ENCODE measurements at places on chromosomes 16 and 17.

GRCh38 chr16:50256604-50257003, 9.7 kb upstream of the ADCY7 start:
- DNase-seq, result no peak

DNA sequence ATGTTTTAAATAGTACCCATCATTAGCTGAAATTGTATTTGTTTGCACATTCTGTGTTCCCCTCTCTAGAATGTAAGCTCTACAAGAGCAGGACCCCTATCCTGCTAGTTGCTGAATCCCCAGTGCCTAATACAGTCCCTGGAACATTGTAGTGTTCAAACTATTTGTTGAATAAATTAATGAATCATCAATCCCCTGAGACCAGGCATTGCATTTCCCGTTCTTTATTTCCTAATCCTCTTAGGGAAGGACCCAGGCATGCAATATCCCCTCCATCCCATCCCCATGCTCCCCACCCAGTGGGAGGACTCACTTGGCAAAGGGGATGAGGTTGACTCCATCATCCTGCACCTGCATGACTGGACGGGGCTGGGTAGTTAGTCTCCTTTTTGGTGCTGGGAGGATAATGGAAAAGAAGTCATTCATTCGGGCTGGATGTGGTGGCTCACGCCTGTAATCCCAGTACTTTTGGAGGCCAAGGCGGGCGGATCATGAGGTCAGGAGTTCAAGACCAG, 3.2 kb downstream of the INCA1 start:
- DNase-seq, result no peak

DNA sequence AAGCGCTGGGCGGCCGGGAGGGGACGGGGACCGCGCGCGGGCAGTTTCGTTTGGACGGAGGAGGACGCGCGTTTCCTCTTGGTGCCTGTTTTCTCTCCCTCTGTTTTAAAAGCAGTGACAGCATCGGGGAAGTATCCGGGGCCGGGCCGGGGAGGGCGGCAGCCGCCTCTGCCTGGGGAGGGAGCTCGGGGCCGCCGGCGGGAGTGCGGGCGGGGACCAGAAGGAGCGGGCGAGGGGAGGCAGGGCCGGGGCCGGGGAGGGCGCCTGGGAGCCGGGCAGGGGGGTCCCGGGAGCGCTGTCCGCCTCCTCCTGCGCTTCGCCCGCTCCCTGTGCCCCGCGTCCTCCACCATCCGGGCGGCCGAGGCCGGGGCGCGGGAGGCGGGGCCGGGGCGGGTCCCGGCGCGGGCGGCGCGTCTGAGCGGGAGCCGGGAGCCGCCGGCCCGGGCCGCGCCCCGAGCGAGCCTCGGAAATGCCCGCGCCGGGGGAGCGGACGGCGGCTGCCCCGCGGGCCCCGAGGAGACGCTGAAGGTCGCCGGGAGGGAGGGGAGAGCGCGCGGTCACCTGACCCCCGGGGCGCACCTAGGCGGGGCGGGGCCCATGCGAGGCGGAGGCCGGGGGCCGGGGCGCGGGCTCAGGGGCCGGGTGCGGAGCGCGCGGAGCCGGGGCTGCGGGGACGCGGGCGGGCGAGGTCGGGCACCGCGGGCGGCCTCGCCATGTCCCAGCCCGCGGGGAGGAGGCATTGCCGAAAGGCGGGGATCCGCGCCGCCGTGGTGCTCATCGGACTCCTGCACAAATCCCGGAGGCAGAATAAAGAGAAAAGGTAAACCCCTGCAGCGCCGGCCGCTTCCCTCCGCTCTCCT, 57.3 kb downstream of the RAP1GAP2 start:
- DNase-seq, result no peak

GRCh38 chr16:23518435-23518891, 8.2 kb upstream of the GGA2 start:
- no peak for DNase-seq

DNA sequence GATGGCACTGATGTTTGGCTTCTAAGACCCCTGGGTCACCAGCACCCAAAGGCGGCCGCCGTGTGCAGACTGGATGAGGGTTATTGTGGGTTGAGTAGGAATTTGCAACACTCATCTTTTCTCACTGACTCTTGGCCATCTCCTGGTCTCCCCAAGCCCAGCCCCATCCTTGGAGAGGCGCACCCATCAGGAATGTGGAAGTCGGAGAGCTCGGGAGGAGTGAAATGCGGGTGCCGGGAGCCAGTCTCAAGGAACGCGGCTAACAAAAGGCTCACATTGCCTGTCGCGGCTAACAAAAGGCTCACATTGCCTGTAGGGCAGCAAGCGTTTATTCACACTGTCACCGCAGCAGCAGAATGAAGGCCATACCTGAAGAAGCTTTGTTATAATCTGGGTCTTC, 248.6 kb downstream of the FOXL1 start:
- no peak for DNase-seq
